ENCODE measurements at places on chromosomes 11 and 22. TPM values are rescaled to one million over a fixed set of nuclear protein-coding genes. Genes with fewer than 3 reads are reported as not detected.

DNA sequence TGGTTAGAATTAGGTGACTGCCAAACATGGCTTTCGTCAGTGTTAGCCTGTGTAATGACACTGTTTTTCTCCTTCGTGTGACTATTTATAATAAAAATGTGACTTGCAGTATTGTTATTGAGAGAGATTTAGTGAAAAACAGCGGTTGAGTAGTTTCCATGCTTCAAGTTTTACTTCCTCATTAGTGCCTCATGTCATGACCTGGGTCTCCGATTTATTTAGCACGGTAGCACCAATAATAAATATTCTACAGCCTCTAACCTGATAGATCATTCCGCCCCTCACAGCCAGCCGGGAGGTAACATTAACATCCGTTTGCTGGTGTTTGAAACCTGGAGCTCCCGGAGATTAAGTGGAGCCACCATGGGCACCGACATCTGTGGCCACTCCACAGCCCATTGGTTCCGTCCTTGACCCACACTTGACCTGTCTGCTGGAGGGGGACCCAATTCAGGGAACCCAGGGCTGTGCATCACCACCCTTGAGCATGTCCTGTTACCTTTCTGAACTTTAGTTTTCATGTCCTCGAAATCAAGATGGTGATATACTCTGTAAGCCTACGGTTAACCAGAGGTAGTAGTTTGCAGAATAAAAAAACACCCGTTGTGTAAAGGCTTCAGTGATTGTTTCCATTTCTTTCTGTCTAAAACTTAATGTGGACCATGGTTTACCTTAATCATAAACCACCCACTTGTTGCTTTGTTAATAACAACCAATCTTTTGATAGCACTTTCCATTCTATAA is 104.1 kb downstream of the ATXN10 start:
- H3K4me1 ChIP-seq = no peaks in the 10 kb centered on the region
- H3K27me3 ChIP-seq = no peaks in the 10 kb centered on the region
- no peak for DNase-seq
- no peak overlapping the region for H3K27ac ChIP-seq

DNA sequence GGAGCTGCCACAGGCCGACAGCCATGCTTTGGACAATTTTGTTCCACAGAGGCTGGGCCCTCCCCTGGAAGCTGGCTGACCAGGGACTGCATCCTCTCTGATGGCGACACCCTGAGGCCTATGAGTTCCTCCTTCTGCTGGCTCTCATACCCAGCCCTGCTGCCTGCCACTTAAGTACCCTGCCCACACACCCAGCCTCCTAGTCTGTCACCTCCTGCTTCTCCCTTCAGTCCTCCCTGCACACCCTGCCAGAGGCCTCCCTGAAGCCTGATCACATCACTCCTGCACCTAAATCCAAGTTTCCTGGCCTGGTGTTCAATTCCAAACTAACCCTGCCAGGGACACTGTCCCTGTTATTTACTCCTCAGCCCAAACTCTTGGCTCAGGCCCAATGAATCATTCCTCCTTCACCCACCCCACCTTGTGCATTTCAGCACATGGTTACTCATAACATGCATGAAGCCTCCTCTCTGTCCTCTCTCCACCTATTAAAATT is 136.7 kb upstream of the NECTIN1 start:
- H3K36me3 ChIP-seq = no peaks in the 10 kb centered on the region
- H3K4me1 ChIP-seq = peaks cover 27% of the 10 kb centered on the region
- no peak for DNase-seq
- H3K4me3 ChIP-seq = no peak overlapping the region
- no peak overlapping the region for H3K27ac ChIP-seq

- peaks cover 22% of the 10 kb centered on the region for H3K4me1 ChIP-seq
- peak; percentile 68 for DNase-seq
- no peak overlapping the region for H3K4me3 ChIP-seq
- peak overlapping the region; percentile 93 for H3K27ac ChIP-seq
Observed at GRCh38 chr22:31122196-31122531, 602 bp upstream of the INPP5J start.

GRCh38 chr11:117095284-117096161 is 2.7 kb downstream of the SIK3 start:
- H3K4me3 ChIP-seq = no peak overlapping the region
- no peak for DNase-seq
- no peaks in the 10 kb centered on the region for H3K36me3 ChIP-seq
- H3K27me3 ChIP-seq = no peaks in the 10 kb centered on the region
- H3K4me1 ChIP-seq = peaks cover 18% of the 10 kb centered on the region
- peak overlapping the region; percentile 90 for H3K27ac ChIP-seq

- H3K4me1 ChIP-seq = no peaks in the 10 kb centered on the region
- H3K27ac ChIP-seq = no peak overlapping the region
- no peaks in the 10 kb centered on the region for H3K27me3 ChIP-seq
- H3K36me3 ChIP-seq = no peaks in the 10 kb centered on the region
Observed at GRCh38 chr11:120883404-120884080, 140.4 kb upstream of the TBCEL start.

DNA sequence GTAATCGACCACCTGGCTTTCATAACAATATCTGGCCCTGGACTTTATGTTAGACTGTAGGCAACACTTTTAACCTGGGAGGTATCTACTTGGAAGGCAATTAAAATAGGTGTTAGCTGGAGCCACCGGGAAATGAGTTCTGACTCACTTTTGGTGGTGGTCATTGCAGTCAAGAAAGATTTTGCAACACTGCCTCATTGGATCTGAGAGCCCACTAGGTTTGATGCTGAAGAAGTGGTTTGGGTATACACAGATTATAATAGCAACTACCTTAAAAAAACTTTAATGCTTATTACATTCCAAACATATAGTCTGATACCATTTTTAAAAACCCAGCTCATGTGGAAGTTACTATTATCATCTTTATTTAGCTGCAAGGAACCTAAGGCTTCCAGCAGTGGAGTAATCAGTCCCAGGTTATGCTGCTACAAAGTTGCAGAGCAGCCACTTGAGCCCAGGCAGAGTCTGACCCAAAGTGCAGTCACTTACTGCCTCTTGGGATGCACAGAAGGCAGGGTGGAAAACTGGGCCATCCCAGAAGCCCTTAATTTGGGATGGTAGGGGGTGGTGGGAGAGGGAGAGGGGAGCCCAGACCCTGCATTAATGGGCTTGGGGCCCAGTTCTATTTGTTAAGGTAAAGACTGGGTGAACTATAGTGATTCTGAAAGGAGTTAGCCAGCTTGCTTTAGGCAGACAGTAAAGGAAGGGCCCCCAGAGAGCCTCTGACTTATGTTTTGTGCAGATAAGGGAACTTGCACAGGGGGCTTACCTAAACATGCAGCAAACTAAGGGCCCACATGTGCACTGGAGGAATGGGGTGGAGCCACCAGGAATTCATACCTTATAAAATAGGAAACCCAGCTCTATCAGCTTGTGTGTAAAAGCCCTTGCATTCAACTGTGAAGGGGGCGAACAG is 149.4 kb downstream of the SNX19 start:
- no peaks in the 10 kb centered on the region for H3K4me1 ChIP-seq
- H3K4me3 ChIP-seq = no peak overlapping the region
- DNase-seq = no peak
- H3K36me3 ChIP-seq = no peaks in the 10 kb centered on the region
- H3K27me3 ChIP-seq = peaks cover 30% of the 10 kb centered on the region

GRCh38 chr11:93623179-93623578 is 38.3 kb upstream of the CEP295 start:
- no peak overlapping the region for H3K4me3 ChIP-seq
- peaks cover 16% of the 10 kb centered on the region for H3K4me1 ChIP-seq
- no peaks in the 10 kb centered on the region for H3K36me3 ChIP-seq
- H3K27ac ChIP-seq = no peak overlapping the region

DNA sequence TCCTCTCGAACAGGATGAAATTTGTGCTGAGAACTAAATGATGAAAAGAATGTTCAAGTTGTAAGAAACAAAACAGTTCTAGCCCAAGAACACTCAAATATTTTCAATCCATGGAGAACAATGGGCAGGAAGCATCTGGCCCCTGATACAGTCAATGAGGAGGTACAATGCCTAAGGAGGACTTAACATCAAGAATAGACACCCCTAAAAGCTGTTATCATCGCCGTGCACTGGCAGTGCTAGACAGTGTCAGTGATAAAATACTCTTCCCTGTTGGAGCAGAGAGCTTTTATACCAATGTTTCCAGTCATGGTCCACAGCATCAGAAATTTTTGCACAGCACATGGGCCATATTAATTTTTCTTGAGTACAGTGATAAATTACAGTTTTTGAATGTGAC is 20.2 kb upstream of the VSTM5 start:
- no peak for DNase-seq
- H3K27me3 ChIP-seq = no peaks in the 10 kb centered on the region
- peaks cover 4% of the 10 kb centered on the region for H3K4me1 ChIP-seq
- no peak overlapping the region for H3K27ac ChIP-seq
- no peaks in the 10 kb centered on the region for H3K36me3 ChIP-seq

DNA sequence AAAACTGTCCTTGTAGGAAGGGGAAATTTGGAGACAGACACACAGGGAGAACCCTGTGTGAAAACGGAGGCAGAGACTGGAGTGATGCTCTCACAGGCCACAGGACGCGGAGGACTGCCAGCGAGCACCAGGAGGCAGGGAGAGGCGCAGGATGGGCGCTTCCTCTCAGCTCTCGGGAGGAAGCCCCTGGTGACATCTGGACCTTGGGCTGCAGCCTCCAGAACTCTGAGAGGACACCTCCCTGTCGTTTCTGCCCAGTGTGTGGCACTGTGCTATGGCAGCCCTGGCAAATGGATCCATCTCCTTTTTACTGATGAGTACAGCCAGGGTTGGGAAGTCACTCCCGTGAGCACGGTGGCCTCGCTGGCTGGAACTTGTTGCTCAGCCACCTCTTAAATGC is 73.9 kb downstream of the LRRC32 start:
- no peaks in the 10 kb centered on the region for H3K4me1 ChIP-seq
- no peak overlapping the region for H3K27ac ChIP-seq
- H3K4me3 ChIP-seq = no peak overlapping the region
- no peak for DNase-seq
- H3K27me3 ChIP-seq = peaks cover 2% of the 10 kb centered on the region

DNA sequence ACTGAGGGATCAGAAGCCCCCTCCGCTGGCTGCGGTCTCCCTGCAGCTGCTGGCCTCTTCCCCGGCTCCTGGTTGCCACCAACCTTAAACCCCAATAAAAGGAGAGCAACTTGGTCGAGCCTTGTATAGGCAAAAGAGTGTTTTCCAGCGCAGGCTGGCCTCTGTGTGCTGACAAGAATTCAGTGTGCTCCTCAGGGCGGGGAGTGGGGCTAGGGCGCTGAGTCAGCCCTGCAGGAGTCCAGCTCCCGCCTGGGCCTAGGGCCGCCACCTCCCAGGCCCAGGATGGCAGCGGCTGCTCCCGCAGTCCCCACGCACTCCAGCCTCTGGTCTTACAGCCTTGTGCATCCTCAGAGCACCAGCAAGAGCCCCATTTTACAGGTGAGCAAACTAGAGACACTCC is at the start of gene SHISAL1:
Gene SHISAL1, minus strand, starts transcription at position 186 of the 400 bp plus-strand sequence. CDS start 12,006 bp downstream, outside the sequence.
- H3K27ac ChIP-seq = no peak within 1 kb of the TSS
- DNase-seq = no peak
- H3K4me1 ChIP-seq = no peaks in the 10 kb centered on the region
- H3K27me3 ChIP-seq = no peaks in the 10 kb centered on the region
- no peak within 1 kb of the TSS for H3K4me3 ChIP-seq

- H3K36me3 ChIP-seq = no peaks in the 10 kb centered on the region
- no peaks in the 10 kb centered on the region for H3K27me3 ChIP-seq
- peaks cover 10% of the 10 kb centered on the region for H3K4me1 ChIP-seq
- no peak overlapping the region for H3K27ac ChIP-seq
- peak; percentile 65 for DNase-seq
Observed at GRCh38 chr11:59676205-59676604, 7.4 kb upstream of the PATL1 start.

DNA sequence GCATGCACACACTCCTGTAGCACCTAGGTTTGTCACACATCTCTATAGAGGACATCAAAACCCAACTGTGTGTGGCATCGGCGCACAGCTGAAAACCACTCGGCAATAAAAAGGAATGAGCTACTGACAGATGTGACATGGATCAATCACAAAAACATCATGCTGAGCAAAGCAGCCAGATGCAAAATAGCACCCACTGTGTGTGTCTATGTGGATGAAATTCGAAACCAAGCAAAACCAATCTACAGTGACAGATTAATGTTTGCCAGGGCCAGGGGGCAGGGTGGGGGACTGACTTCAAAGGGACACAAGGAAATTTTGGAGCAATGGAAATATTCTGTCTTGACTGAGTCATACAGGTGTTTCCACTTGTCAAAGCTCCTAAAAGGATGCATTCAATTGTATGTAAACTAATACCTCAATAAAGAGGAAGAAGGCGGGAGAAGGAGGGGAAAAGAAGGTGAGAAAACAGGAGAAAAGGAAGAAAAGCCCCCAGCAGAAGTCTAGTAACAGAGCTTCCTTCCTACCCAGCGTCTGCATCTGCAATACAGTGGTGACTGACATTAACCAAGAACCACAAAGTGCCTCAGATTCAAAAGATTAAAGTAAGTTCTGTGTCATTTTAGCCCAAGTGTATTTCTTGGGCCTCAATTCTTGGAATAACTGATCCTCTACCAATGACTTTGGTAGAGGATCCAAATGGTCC is 49.8 kb downstream of the PACSIN2 start:
- no peak for DNase-seq
- no peak overlapping the region for H3K27ac ChIP-seq
- peaks cover 2% of the 10 kb centered on the region for H3K36me3 ChIP-seq
- H3K4me3 ChIP-seq = no peak overlapping the region
- H3K27me3 ChIP-seq = no peaks in the 10 kb centered on the region

DNA sequence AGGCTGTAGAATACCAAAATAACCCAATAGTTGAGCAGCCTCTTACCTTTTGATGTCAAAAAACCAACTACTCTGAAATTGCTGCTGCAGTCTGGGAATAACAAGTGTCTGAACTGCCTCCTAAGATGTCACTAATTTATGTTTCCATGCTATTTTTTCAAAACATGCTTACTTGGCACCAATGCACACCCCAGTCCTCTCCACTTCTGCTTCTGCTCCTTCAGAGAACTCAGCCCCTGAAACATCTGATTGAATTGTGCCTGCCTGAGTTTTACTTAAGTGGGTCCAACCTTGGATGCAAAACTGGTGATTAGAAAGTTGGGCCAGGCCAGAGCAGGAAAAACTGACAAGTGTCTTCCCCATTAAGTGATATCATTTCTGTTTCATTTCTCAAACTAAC is 24.6 kb upstream of the TMEM218 start:
- no peak overlapping the region for H3K27ac ChIP-seq
- H3K4me3 ChIP-seq = no peak overlapping the region
- H3K27me3 ChIP-seq = peaks cover 5% of the 10 kb centered on the region
- peaks cover 5% of the 10 kb centered on the region for H3K4me1 ChIP-seq
- no peaks in the 10 kb centered on the region for H3K36me3 ChIP-seq

DNA sequence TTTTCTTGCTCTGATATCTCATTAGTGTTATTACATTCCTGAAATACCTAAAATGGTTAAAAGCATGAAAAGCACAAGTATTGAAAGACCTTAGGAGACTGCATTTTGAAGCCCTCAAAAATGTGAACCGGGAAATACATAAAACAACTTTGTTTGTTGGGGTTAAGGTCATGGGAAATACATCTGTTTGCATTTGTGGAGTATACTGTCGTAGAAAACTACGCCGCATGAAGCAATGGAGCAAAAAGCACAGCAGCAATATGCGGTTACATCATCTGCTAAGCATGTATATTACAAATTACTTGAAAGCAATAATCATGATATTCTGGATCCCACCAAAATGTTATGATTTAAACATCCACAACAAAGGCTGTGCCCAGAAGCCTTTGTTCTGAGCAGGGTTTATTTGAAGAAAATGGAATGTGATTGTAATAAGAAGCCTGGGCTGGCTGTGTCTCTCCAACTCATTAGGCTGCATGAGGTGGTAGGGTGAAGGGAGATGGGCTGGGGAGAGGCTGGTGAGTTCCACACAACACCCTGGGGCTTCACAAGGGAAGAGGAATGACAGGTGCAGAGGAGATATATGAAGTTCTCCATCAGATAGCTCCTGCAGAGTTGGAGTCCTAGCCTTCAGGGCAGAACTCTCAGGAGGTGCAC is 64.7 kb upstream of the LIN7C start:
- no peaks in the 10 kb centered on the region for H3K27me3 ChIP-seq
- H3K27ac ChIP-seq = no peak overlapping the region
- H3K36me3 ChIP-seq = no peaks in the 10 kb centered on the region
- no peak for DNase-seq

The RFPL2 gene
- 0.21 TPM for polyA plus RNA-seq

The OR52A1 gene
- not detected for polyA plus RNA-seq

The SLC25A18 gene
- 0.46 TPM for polyA plus RNA-seq

Data from large intestine (tissue), 12 donors.